ENCODE measurements at places on chromosomes 16 and 17.

DNA sequence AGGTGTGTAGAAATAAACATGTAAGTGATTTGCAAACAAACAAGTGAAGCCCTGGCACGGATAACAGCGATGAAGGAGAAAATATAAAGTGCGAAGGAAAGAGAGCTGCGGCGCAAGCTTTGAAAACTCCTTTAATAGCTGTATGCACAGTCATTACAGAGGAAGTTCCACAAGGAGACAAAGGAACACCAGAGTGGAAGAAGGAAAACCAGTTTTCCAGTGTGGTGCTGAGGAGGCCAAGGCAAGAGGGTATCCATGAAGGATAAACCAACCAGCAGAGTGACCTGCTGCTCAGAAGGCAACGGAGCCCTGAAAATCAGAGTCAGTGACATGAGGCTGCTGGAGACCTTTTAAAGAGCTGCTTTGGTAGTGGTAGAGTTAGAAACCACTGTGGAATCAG, 24.4 kb downstream of the METTL16 start:
- DNase-seq: no peak

GRCh38 chr16:64773184-64773583, 348.7 kb downstream of the CDH11 start:
- no peak for DNase-seq

GRCh38 chr16:72768591-72768990, 279.3 kb downstream of the ZFHX3 start:
- DNase-seq: no peak

DNA sequence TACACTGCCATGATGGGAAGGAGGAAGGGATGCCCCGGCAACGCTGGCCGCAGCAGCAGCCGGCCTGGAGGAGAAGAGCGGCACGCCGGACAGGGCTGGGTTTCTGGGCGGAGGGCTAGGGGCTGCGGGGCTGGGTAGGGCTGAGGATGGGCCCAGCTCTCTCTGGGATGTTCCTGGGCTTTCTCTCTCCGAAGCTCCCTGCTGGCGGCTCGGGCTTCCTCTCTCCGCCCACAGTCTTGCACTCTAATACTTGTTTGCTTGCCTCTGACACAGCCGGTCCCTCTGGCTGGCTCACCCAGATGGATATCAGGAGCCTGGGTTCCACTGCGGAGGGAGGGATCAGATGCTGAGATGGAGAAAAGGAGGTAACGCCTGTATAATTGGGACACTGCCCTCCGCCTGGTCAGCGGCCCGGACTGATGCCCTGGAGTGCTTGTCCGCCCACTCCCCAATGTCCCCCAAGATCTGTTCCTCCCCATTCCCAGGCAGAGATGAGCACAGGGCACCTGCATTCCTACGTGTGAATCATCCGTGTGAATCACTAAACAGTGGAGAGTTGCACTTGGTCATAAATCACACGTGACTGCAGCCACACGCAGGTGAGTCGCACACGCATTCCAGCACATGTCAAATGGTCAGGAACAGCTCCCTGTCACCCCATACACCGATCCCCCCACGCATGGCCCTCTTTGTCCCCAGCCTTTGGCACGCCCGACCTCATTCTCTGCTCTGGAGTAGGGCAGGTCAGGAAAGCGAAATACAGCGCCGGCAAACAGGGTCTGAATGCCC, at the start of gene ALOXE3:
TSS of gene ALOXE3 (minus strand) at position 535 of the 789 bp plus-strand sequence. CDS start at position 11, 524 bp downstream.
- no peak for DNase-seq

GRCh38 chr17:36545077-36545464, 352 bp downstream of the GGNBP2 start:
- DNase-seq: no peak

- DNase-seq: no peak
Observed at GRCh38 chr17:27808628-27809027, 8.3 kb upstream of the NOS2 start.

GRCh38 chr17:34547453-34548063, 31.8 kb upstream of the TMEM132E start:
- DNase-seq: no peak

DNA sequence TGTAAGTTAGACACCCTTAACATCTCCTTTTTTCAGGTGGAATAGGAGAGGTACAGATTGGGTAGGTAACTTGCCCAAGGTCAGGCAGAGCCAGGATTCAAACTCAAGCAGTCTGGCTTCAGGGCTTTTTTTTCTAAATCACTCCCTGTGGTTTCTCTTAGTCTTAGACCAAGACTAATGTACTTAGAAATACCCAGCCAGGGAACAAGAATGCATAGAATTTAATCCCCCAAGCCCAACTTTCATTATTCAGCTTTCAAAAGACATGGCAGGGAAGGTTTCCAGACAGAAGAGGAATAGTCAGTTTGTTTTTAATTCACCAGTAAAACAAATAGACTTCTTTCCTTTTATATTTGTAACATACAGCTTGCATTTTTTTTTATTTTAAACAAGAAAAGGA, 305.2 kb upstream of the RBFOX1 start:
- no peak for DNase-seq

DNA sequence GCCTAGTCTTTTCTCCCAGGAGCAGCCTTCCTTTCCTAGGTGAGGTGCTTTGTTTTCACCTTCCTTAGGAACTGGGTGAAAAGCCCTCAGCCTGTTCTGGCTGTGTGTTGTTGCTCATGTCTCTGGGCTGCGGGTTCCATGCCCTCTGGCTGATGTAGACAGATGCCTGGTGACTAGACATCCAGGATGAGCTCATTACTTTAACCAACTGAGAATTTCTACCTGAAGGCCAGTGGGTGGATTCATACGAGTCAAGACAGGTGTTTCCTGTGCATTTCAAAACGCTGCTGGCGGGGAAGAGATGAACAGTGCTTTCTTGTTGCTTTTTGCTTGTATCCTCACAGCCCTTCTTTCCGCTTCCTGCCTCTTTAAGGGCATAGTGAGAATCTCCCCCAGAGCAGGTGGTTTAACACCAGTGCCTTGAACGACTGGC, 22.3 kb downstream of the SAP30BP start:
- no peak for DNase-seq

DNA sequence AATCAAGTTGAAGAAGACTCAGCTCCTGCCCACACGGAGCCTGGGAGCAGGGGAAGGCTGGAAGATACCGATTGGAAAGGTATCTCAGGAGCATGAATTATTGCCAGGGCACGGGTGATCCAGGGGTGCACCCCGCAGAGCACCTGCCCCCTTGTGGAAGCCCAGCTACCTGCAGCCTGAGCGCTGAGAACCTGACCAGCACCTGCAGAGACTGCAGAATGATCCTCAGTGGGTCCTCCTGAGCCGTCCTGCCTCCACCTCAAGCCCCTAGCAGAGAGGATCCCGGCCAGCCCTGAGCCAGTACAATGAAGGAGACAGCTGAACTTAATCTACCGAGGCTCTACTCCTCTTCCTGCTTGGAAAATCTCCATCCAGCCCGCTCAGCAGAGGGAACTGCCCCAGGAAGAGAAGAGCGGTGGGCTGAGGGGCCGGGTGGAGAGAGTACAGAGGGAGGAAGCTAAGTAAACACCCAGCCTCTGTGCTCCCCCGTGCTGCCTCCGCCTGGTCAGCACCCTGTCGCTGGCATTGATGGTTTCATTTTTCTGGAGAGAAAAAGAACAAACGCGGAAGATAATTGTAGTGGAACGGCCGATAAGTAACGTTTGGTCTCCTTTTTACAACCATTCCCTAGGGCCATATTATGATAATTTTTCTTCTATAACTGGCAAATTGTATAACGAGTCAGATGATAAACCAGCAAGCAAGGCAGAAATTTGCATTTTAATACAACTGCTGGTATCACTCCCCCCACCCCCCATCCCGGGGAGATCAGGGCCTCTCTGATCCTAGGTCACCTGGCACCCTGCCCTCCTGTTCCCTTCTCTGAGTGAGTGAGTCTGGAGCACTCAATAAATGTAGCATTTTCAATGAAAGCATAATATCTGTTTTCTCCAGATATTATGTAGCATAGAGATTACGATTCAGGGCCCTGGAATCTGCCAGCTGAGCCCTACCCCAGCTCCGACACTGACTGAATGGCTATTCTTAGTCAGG, 204.5 kb upstream of the RPL38 start:
- peak; percentile 82 for DNase-seq

GRCh38 chr17:75525806-75526554, 483 bp downstream of the LLGL2 start:
- no peak for DNase-seq

- DNase-seq: no peak
Observed at GRCh38 chr17:66789961-66790437, 44.9 kb upstream of the CACNG5 start.

DNA sequence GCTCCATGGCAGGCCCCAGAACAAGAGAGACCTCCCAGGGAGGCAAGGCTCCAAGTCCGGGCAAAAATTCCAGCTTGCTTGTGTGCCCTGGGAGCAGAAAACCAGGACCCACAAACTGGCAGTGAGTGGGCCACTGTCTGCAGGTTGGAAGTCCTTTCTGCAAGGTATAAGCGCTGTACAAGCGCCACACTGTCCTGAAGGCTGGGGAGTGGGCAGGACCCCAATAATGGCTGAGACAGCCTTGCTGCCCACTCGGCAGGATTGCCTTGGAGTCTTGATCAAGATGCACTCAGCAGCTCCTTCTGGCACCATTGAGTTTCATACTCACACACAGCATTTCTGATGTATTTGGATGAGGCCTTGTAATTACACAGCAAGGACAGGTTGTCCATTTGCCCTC, 388.6 kb downstream of the CPPED1 start:
- DNase-seq: no peak

- DNase-seq: no peak
Observed at GRCh38 chr16:69386596-69386995, 789 bp upstream of the TERF2 start.

GRCh38 chr17:3529817-3530741, 27.5 kb downstream of the TRPV3 start:
- no peak for DNase-seq

GRCh38 chr16:6160303-6160702, 1062.7 kb upstream of the EEF2KMT start:
- DNase-seq: no peak

DNA sequence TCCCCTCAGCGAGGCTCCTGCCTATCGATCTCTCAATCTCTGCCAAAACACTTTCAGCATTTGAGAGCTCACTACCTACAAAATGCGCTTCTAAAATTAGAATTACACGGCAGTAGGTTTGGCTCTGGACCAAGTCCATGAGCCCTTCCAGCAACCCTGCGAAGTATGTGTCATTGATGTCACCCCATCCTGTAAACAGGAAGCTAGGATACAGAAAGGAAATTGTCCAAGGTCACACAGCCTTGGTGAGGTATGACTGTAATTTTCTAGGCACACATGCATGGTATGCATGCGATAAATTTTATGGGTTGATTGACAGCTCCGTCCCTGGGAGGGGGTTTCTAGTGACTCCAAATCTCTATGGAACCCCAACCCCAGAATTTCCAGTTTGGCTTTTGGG, 330.3 kb upstream of the CDH5 start:
- no peak for DNase-seq

DNA sequence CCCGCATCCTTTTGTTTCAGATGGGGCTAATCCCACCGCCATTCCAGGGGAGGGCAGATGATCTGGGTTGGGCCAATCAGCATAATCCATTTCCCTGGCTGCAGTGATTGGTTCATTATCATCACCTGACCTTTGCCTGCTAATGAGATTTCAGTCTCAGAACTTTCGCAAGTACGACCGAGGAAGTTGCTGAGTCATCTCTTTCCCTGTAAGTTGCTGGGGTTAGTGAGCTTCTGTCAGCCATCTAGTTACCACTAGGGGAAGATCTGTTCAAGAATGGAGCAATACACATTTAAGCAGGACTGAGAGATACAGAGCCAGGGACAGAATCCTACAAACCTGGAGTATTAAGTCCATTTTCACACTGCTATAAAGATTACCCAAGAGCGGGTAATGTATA, 65.3 kb upstream of the NUDT7 start:
- no peak for DNase-seq

GRCh38 chr16:85354686-85355514, 242.6 kb upstream of the CIBAR2 start:
- no peak for DNase-seq

GRCh38 chr17:31116167-31116566, 21.4 kb downstream of the NF1 start:
- DNase-seq: no peak

DNA sequence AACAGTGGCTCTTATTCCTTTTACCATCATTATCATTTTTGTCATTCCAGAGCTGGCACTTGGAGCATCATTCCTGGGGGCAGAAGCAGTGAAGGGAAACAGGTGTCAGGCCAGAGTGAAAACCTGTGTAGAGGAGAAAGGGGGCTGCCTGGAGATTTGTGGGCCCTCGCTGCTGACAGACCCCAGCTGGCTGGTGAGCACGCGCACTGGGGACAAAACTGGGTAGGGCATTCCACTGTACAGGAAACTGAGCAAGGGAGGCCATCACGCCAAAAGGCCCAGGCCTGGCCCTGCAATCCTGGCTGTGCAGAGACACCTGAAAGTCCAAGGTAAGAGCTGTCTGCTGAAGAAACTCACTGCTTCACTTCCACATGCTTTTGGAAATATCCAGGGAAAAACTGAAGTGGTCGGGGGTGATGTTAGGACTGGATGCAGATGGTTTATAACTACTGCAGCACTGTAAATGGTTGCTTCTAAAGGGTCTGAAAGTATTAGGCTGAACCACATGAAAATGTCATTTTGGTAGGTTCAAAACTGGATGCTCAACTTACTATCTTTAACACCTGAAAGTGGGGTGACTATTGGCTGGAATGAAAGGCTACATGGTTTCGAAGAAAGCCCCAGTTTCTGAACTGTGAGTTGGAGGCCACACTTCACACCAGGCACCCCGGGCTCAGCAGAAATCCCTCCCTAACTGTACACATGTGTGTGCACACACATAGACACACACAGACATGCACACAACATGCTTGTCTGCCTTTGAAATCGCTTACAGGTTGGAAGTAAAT, 225.0 kb downstream of the C16orf78 start:
- DNase-seq: no peak

DNA sequence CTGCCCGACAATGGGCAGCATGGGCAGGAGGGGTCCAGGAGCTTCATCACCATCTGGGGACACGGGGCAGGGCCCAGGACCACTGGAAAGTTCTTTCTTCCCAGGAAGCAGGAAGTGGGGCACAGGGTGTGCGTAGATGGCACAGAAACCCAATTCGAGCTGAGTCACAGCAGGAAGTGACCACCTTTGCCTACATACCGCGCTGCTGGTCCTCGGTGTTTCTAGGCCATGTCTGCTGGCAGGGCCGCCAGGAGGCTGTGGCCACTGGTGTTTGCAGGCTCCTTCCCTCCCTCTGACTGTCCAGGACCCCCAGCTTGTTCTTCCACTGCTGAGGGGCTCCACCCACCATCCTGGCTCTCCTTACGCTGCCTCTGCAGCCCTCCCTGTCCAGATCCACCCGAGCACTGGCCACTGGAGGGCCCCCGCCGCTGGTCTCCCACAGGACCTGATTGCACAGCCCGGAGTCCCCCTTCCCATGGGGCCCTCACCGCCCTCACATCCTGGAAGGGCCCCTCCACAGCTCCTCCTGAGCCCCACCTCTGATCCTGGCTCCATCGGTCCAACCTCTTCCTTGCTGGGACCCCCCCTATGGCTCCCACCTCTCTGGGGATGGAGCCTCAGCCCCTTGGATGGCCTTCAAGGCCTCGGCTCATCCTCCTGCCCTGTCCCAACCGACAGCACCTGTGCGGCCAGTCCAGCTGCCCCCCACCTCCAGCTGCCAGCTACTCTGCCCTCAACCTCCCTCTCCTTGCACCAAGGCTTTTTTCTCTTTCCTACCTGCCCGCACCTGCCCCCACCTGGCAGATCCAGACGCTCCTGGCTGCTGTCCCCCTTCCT, 14.5 kb upstream of the RASD1 start:
- DNase-seq: no peak

GRCh38 chr17:80254396-80255251, 6.0 kb upstream of the RNF213 start:
- no peak for DNase-seq

GRCh38 chr16:21626659-21627277, 25.6 kb downstream of the IGSF6 start:
- no peak for DNase-seq

GRCh38 chr17:82463391-82463790, 4.8 kb downstream of the NARF start:
- DNase-seq: no peak
